Stimulated activated CD4-positive, alpha-beta T cell treated with anti-CD3 and anti-CD28 coated beads, Interleukin-15, amount 100 ng/mL, for 1 hour (primary cell): ENCODE measurements at places on chromosomes 5 and 9.

DNA sequence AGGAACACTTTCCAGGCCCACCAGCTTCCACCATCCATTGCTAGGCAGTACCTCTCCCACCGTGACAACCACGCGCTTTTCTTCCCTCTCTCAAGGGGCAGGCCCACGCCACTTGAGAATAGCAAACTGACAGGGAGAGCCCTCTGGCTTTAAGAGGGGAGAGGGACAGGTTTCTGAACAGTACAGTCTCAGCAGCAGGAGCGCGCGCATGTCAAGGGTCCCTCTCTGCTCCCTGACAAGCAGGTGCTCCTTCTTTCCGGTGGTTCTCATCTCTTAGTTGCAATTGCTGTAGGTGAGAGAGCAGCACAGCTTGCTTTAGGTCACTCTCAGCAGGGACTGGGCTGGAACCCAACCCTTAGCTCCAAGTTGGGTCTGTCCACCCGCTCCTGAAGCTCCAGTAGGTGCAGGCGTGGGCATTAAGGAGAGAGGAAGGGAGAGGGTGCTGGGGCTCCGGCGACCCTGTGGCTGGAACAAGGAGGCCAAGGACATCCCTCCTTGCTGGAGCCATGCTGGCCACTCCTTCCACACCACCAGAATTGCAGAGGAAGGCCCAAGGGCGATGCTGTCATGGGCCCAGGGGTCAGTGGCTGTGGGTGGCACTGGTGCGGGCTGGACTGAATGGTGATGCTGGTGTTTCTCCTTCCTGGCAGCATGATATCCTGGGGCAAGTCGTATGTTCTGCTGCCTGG is 9.0 kb upstream of the PHF2 start:
- DNase-seq: no peak

DNA sequence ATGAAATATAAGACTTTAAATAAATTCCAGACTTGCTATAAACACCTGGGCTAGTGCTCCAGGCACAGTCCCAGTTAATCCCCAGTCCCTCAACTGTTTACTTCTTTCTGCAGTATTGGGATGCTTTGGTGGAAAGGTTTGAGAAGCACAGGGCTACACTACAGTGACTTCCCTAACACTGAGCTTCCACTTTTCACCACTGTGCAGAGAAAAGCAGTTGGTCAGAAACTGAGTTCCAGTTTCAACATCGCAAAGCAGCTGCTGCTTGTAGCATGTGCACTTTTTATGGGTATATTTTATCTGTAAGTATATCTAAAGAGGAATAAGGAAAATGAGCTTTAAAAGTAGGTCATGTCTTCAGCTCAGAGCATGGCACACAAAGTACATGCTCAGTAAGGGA is 339.7 kb downstream of the NTRK2 start:
- DNase-seq: no peak

DNA sequence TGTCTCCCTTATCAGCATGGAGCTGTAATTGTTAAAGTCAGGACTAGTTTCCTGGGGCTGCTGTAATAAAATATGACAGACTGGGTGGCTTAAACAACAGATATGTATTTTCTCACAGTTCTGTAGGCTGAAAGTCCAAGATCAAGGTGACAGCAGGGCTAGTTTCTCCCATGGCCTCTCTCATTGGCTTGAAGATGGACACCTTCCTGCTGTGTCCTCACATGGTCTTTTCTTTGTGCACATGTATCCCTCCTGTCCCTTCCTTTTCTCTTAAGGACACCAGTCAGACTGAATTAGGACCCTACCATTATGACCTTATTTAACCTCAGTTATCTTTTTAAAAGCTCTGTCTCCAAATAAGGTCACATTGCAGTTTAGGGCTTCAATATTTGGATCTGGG is 700.5 kb upstream of the MEF2C start:
- no peak for DNase-seq

GRCh38 chr5:14745753-14746152 is 81.2 kb downstream of the OTULIN start:
- DNase-seq: no peak

DNA sequence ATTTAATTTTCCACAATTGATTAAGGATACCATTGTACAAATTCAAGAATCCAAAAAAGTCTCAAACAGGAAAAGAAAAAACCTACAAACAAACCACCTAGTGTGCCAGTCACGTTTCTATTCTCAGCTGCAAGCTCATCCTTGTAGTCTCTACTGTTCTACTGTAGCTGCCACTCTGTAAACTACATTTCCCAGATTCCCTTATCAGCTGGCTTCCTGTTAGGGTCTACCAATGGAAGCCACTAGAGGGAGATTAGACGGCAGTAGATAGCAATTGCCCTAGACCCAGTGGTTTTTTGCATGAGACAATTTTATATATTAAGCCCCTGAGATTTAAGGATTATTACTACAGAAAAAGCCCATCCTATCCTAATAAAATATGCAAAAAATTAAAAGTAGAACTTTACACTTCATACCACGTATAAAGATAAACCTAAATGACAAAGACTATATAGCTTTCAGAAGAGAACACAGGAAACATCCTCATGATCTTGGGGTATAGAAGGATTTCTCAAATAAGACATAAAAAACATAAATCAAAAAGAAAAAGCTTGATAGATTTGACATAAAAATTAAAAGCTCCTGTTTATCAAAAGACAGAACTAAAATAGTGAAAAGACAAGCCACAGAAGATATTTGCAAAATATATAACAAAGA is 37.4 kb downstream of the P4HA2 start:
- no peak for DNase-seq
